ENCODE measurements at places on chromosomes 6 and 20.

- DNase-seq, result no peak
Observed at GRCh38 chr6:14912226-14912625, 333.6 kb upstream of the JARID2 start.

- no peak for DNase-seq
Observed at GRCh38 chr6:96942676-96943075, 18.1 kb downstream of the KLHL32 start.

DNA sequence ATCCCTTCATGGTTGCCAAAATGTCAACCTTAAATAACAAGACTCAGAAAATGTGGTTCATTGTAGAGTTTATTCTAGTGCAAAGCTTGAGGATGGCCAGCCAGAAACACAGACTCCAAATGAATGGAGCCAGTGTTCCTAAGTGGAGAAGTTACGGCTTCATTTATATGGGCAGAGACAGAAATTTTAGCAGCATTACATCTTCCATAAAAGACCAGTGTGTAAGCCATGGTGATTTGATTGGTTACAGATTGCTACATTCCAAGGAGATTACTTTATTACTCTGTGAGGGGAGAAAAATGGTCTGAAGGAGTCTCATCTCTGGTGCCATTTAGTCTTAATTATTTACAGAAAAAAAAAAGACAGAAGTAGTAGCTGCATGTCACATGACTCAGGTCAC lies 97.8 kb downstream of the OTOR start:
- DNase-seq, result no peak

DNA sequence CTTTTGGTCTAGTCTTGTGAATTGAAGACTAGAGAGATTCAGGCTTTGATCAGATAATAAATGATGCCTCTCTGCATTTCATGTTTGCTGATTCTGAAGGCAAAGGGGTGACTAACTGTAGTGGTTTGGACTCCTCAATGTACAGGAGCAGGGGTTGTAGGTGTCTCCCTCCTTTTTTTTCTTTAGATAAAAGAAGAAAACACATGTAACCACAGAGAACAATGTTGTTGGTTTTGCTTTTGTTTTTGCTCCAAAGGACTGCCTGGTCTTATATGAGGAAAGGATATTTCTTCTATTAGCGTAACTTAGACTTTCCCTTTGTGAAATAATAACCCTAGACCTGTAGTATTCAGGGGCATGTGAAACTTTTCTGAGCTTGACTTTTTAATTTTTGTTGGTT lies 53.2 kb downstream of the RFPL4B start:
- DNase-seq, result no peak

DNA sequence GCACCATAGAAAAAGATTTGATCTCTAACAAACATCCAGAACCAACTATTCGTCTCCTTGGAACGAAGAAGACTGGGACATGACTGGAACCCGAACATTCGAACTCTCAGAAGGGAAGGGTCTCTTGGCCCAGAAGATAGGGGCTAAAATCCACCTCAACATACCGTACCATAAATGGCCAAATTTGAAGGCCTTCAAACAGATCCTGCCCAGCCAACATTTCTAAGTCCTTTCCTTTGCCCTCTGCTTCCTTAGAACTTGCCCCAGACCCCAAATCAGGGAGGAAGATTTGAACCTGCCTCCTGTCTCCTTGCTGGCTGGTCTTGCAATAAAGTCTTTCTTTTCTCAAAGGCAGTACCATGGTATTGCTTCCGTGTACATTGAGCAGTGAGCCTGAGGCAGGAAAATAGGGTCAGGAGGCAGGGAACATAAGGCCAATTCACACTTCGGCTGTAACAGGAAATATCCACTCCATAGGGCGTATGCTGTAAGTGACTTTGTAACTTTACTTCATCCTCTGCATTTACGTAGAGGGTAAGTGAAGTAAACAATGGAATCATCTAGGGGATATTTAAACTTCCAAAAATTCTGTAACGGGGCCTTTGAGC lies 1.8 kb upstream of the PXDC1 start:
- no peak for DNase-seq
